Activated CD8-positive, alpha-beta memory T cell treated with anti-CD3 and anti-CD28 coated beads for 1 hour (primary cell): ENCODE measurements at places on chromosomes 11 and 22.

- DNase-seq = no peak
These were observed 2.0 kb downstream of the MUS81 start for GRCh38 chr11:65862191-65862735.

- DNase-seq = no peak
These were observed 77.9 kb downstream of the SCN3B start for GRCh38 chr11:123576501-123576900.

DNA sequence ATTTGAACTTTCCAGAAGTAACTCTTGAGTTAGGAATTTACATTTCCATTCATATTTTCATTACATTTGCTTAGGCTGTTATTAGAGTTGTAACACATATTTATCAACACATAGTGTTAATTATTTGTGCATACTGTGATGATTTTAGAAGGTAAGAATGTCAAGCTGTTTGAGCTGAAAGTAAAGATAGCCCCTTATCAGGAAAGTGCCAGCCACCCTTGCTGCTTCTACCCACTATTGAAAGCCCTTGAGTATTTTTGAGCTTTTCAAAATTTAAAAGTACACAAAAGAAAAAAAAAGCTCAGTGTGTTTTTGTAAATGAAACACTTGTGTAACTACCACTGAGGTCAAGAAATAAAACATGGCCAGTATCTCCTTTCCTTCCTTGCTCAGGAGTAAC is 8.0 kb downstream of the APLP2 start:
- DNase-seq = no peak

DNA sequence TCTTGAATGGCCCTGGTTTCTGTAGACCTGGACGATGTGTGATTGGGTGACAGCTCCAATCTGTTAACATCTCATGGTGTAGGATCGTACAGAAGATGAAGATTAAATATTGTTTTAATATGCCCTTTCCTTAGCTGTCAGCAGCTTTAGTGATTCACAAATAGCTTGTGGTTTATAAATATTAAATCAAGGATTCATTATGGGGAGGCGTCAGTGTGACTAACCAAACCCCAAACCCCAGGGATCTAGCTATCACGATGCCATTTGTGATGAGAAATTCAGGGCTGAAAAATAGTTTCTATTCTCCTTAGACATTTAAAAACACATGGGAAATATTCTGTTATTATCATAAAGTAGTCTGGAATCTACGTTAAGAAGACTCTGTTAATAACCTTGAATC is 73.4 kb downstream of the NCAM1 start:
- DNase-seq = no peak

DNA sequence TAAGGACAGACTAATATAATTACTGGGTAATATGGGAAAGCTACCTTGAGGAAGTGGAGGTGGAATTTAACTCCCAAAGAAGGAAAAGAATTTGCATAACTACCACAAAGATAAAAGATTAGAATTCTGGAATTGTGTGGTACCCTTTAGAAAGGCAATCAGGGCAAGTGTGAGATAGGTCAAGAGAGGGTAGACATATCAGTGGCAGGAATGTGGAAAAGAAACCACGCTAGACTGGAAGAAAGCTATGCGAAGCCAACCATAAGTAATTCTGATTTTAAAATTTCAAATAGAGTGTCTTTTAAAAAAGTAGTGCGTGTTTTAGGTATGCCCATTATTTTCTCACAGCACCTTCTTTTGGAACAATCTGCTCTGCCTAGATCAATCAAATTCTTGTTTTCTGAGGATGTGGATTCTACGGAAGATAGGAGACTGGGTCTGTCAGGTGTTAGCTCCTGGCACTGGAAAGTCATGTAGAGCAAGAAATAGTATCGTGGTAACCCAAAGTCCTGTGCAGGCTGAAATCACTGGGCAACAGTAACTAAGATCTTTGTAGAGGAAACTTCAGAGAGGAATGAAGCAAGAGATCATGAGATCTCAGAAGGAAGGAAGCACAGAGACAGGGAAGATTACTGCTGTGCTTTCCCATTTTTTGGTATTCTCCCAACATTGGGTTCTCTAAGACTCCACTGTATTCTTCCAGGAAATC is 111.3 kb upstream of the MTMR2 start:
- DNase-seq = no peak

DNA sequence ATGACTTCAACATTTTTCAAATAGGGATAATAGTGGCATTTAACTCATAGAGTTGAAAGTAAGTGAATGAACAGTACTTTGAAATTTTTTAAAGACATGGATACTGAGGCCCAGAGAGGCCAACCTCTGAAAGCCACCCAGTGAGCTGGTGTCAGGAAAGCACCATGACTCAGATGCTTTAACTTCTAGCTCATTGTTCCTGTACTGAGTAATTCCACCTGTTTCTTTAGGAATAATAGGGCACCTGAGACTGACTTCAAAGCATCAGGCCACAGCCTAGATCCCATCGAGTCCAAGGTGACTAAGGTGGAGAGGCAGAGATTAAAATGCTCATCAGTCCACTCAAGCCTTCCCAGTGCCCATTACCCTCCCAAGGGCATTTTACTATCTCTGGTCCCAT is 491.8 kb upstream of the TENM4 start:
- no peak for DNase-seq

- no peak for DNase-seq
These were observed 128.7 kb downstream of the TRIM44 start for GRCh38 chr11:35791088-35791958.

DNA sequence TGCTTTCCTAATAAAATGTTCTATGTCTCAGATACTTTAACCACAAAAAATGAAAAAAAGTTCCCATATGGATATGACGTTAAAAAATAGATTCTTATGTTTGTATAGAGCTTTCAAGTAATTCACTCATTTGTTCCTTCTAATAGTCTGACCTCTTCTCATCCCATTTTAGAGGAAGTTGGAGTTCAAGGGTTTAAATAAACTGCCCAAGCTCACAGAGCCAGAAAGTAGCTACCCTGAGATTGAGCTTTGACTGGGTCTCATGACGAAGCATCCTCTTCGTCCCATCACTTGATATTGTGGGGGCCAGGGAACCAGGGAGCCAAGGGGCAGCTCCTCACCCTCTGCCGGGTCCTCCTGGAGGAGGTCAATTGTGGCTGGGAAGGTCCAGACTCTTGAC is 116.3 kb downstream of the CCDC81 start:
- no peak for DNase-seq

DNA sequence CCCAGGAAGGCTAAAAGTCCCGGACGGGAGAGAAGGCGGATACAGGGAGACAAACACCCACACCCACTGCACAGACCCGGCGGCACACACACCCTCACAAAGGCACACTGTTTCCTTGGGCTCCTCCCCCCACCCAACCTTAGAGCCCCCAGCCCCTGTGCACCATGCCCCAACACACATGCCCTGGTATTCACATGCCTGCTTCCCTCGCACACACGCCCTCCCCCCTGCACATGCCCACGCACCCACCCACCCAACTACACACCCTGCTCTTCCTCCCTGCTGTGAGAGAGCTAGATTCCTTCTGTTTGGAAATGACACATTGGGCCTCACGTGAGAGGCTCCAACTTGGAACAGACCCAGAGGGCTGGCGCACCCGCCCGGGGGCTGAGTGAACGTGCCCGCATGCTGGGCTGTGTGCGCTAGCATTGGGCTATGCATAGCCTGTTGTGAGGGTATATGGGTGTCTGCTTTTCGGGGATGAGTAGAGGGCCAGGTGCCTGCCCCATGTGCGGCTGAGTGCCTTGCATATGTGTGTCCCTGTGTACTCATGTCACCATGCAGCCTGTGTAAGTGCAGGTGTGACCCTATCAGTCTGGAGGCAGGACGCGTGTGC is 518 bp upstream of the CHRM1 start:
- DNase-seq = no peak

- DNase-seq = no peak
These were observed 82.7 kb upstream of the MYOD1 start for GRCh38 chr11:17636721-17637120.

DNA sequence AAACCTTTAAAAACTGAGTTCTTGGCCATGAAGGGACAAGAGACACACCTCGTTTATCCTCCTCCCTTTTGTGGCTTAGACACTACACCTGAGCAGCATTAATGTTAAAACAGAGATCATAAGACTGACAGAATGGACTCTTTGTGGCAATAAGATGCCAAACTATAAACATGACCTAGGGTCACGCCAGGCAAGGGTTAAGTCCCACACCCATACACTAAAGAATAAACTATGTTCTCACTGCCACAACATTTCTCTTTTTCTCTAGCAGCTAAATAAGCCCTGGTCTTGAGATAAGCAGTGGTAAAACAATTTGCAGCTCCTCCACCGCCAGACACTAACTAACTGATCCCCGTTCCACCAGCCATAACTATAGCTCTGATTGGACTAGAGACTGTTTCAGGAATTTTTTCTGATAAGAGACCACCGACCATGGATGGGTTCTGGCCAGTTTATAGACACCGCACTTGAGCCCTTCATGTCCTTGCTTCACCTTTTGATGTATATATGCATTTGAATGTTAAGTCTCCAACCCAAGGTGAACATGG is 4.9 kb upstream of the SLCO2B1 start:
- no peak for DNase-seq

- no peak for DNase-seq
These were observed 9.7 kb upstream of the MALAT1 start for GRCh38 chr11:65489035-65489705.

DNA sequence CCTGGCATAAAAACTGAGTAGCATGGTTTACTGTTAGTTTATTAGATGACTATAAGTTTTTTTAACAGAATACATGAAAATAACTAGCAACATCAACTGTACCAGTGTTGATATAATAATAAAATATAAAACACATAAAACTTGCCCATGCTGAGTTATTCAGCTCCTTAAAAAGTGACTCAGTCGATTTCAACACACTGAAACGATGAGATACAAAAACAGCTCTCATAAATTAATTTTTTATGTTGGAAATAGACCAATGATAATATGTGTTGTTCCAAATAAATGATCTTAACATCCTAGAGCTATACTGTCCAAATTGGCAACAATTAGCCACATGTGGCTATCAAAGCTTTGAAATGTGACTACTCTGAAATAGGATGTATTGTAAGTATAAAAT is 15.9 kb downstream of the PDGFD start:
- DNase-seq = no peak

- DNase-seq = no peak
These were observed 5.7 kb downstream of the PDGFB start for GRCh38 chr22:39238966-39239505.

DNA sequence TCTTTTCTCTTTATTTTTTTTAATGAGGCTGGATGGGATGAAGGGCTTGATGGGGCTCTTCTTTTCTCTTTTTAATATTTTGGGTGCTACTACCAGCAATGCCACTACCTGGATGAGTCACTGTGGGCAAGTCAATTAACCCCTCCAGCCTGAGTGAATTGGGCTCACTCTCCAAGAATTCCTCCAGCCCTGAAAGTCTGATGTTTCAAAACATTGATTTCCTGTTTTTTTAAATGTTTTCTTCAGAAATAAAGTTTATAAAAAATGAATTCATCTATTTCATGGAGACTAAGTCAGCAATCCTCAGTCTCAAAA is 812 bp upstream of the OR5A2 start:
- DNase-seq = no peak

DNA sequence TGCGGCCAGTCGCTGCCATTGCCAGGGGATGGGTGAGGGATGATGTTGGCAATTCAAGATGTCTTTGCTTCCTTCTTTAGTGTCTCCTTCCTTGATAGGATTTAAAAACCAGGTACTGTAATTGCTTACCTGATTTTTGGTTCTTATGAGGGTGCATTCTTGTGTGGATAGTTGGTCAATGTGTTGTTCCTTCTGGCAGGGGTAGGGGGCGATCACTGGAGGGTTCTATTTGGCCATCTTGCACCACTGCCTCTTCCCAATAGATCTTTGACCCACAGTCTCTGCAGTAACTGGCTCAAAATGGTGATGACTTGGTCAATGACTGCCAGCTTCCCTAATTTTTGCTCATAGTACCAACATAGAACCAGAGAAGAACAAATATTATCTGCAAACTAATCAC is 680.1 kb downstream of the DLG2 start:
- DNase-seq = no peak

GRCh38 chr11:126355926-126356897 is 726 bp downstream of the ST3GAL4 start:
- DNase-seq = no peak

GRCh38 chr11:12483604-12484003 is 106.2 kb downstream of the PARVA start:
- DNase-seq = no peak

- no peak for DNase-seq
These were observed 61.1 kb downstream of the WT1 start for GRCh38 chr11:32374261-32374711.

DNA sequence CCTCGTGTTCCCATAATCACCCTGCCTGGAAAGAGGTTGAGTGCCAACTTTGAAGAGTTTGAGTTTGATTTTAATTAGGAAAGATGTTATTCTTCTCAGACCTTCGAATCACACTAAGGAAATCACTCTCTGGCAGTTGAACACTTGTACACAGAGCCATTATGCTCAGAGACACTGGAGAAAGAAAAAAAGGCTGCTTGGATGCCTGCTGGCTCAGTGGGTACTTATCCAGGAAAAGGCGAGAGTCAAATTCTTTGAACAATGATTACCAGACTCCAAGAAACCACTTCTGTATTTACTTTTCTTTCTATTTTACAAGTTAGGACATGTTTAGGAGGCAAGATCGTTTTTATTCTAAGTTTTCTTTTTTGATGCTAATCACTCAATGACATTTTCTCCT is 438.5 kb upstream of the FAT3 start:
- no peak for DNase-seq

DNA sequence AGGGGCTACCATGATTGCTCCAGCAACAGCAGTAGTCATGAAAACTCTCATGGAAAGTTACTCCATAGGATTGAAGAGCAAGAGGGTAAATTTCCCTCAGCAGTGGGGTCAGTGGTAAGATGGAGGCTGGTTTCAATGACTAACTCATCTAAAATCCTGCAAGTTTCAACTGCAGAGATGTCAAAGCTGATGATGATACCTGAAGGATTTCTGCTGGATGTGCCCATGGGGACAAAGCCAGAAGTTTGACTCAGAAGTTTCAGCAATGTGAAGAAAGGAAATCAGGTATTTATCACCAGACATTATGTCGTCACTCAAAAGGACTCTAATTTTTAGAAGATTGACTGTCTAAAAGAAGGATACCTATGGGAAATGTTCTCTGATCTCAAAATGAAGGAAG is 29.1 kb downstream of the RAB38 start:
- no peak for DNase-seq
